NCI-H446 (cell line): ENCODE measurements at places on chromosomes 2 and 18.

- no peak for DNase-seq
Observed at GRCh38 chr2:222318026-222318711, 19.4 kb upstream of the PAX3 start.

- DNase-seq, result no peak
Observed at GRCh38 chr18:76972846-76973519, 150.6 kb downstream of the ZNF236 start.

DNA sequence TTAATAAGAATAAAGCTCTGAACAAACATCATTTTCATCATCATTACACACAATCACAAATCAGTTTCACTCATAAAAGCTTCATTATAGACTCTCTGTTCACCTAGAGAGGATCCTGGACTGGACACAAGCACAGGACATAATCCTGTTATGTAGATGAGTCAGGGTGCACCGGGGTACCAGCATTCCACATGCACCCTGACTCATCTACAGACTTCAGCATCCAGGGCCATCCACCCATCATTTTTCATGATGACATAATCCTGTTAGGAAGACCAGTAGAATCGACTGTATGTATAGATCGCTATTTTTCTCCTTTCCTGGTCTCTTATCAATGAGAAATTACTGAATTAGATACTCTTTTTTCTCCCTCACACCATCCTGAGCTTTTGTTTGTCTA lies 73.7 kb upstream of the PIK3C3 start:
- no peak for DNase-seq

DNA sequence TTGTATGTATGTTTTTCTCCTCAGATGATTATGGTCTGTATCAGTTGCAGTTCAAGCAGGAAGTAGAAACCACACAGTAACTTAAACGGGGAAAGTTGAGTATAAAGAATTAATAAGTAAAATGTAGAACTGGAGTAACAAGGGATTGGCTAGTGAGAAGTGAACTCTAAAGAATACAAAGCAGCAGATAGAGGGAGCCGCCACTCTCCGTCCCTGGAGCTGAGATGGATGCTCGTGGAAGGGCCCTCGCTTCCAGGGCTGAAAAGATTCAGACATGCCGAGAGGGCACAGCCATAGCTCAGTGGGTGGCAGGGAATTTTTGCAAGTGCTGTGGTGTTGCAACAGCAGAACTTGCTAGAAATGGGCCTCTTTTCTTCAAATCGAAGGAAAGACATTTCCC lies 155.8 kb downstream of the COL6A3 start:
- no peak for DNase-seq

GRCh38 chr18:74453642-74454198 lies 3.4 kb downstream of the DIPK1C start:
- DNase-seq, result no peak

- DNase-seq, result no peak
Observed at GRCh38 chr2:38146275-38146906, 70.4 kb upstream of the CYP1B1 start.

DNA sequence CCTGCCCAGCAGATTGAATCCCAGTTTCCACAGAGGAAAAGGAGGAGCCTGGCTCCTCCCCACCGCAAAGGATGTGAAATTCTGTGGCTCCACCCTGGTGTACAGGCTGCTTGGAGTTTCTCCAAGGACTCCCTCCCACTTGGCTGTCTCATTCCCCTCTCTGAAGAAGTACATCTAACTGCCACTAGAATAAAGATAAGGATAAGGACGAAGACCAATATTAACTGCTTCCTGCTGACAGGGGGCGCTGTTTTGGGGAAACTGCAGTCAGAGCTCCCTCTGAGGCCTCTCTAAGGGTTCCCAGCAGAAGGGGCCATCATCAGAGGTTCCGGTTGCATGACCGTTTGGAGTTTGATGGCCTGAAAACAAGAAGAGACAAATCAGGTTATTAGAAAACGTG lies 790.9 kb downstream of the CPS1 start:
- DNase-seq, result no peak

- no peak for DNase-seq
Observed at GRCh38 chr2:231711677-231712450, 3.5 kb downstream of the PTMA start.

DNA sequence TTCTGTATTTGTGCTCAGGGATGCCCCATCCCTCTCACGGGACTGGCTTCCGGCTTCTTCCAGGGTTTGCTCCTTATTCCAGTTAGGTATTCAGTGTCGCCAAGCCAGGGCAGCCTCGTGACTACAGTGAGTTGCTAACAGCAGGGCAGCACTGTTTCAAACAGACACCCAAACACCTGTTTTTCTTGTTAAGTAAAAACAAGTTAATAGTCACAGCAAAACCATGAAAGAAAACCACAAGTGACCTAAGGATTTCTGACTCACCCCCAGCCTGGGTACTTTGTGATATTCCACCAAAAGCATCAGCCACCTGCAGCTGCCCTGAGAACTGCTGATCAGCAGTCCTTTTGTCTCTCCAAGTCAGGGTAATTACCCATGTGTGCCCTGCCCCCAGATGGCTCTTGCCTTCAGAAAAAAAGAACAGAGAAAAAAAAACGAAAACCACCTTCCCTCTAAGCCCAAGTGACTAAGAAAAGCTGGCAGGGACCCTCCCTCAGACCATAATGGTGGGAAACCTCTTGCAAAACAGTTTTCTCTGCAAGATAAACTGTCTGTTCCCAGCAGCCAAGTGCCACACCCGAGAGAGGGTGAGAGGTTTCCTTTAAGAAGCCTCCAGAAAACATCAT lies 178.2 kb downstream of the ANAPC1 start:
- no peak for DNase-seq

- no peak for DNase-seq
Observed at GRCh38 chr2:65363879-65364666, 68.3 kb downstream of the SPRED2 start.

- no peak for DNase-seq
Observed at GRCh38 chr2:223589901-223590300, 12.3 kb downstream of the SCG2 start.

GRCh38 chr2:229622495-229623355 lies 91.6 kb downstream of the DNER start:
- no peak for DNase-seq

- DNase-seq, result no peak
Observed at GRCh38 chr2:216016581-216016980, 3.2 kb upstream of the MREG start.
